ENCODE measurements at places on chromosomes 13 and 19.

GRCh38 chr13:30037766-30038165 is 187.3 kb upstream of the UBL3 start:
- no peak for DNase-seq

GRCh38 chr13:28204043-28204442 is 65.7 kb downstream of the PAN3 start:
- no peak for DNase-seq

DNA sequence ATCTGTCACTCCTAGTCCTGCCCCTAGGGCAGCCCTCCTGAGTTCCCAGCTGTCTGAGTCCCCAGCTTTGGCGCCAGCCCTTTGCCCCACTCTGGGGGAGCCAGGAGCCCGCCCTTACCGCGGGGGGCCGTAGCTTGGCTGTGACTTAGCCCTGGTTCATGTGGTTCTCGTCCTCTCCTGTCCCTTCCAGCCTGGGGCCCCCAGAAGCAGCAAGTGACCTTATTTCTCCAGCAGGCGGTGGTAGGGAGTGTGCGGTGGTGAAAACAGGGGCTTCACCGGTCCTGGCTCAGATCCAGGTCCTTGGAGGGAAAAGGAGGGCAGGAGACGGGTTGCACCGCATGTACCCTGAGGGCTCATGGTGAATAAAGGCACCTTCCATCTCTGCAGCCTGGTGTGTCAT is 7.9 kb downstream of the GIPC3 start:
- no peak for DNase-seq

GRCh38 chr13:23670793-23671192 is 100.6 kb downstream of the TNFRSF19 start:
- no peak for DNase-seq

DNA sequence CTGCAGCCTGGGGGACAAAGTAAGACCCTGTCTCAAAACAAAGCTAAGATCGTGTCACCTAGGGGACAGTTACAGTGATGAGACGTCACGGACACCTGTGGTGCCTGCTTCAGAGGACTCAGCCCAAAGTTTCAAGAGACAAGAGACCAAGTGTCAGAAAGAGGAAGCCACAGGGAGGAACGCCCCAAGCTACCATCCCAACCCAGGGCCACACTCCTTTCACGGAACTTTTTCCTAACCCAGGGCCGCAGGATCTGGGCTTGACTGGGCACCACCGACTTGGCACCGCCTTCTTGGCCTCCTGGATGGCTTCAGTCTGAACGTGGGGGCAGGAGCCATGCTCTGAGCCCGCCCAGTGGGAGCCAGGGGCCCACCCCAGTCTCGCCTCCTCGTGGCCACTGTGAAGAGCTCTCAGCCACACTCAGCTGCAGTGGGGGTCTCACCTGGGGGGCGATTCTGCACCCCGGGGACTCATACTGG is 8.5 kb downstream of the MOB3A start:
- peak; percentile 40 for DNase-seq

GRCh38 chr19:17448131-17448967 is at the start of gene TMEM221:
TMEM221 (minus strand) TSS chr19:17448668; CDS start chr19:17448462, 206 bp downstream.
- no peak for DNase-seq

GRCh38 chr19:20167020-20167644 is at the start of gene ZNF486:
ZNF486 (plus strand) TSS chr19:20167214; CDS start chr19:20167331, 117 bp downstream.
- DNase-seq = peak; percentile 93

DNA sequence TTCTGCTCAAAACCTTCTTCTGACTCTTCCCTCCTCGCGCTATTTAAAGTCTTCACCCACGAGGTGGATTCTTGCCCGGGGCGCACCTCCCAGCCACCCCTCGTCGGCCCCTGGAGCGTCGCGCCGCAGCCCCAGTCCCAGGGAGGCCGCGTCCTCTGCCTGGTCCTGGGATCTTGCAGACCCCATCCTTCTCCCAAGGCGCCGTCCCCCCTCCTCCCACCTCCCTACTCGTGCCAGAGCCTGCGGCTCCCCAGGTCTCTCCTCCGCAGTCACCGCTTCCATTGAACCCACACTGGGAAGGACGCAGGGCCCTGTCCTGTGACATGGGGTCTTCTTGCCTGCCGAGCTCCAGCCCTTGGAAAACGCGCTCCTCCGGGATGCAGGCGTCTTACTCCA is 486 bp downstream of the ZNF808 start:
- no peak for DNase-seq

- DNase-seq = no peak
Measured at GRCh38 chr13:27401210-27401609, 23.2 kb upstream of the GTF3A start.

- no peak for DNase-seq
Measured at GRCh38 chr13:54305377-54305776, 1276.8 kb downstream of the OLFM4 start.

- DNase-seq = no peak
Measured at GRCh38 chr13:44668688-44669087, 92.6 kb upstream of the TSC22D1 start.

- DNase-seq = no peak
Measured at GRCh38 chr19:30327331-30327730, 44.9 kb upstream of the ZNF536 start.

DNA sequence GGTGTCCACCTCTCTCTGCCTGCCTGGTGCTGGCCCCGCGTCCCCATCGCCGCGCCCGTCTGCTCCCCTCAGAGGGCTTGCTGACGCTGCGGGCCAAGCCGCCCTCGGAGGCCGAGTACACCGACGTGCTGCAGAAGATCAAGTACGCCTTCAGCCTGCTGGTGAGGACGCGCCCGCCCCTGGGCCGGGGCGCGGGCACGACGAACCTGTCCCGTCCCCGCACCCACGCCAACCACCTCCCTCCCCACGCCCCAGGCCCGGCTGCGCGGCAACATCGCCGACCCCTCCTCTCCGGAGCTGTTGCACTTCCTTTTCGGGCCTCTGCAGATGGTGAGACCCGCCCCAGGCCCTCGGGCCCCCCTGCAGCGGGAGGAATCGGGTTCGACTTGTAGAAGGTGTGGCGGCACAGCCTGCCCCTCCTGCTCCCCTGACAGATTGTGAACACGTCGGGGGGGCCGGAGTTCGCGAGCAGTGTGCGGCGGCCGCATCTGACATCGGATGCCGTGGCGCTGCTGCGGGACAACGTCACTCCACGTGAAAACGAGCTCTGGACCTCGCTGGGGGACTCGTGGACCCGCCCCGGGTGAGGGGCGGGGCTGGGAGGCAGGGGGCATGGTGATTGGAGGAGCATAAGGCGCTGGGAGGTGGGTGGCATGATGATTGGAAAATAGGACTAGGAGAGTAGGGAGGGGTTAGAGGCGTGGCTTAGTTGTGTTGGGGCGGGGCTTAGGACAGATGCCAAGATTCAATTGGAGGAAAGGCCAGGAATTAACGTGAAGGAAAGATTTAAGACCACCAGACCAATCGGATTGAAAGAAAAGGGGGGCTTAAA is 6.6 kb downstream of the EPS8L1 start:
- DNase-seq = no peak

DNA sequence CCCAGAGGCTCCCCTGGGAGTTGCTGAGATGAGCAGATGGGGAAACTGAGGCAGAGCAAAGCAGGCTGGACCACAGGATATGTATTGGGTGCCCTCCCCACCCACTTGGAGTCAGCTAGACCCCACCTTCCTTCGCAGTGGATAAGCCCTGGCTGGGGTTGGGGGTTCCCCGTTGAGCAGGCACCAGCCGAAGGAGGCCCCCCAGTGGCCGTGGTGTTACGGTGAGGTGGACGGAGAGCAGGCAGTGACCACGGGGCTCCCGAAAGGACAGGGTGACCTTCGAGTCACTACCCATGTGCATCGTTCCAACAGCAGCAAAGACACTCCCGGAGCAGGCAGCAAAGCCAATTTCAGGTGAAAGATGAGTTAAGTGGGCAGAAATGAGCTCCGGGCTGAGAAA is 62.4 kb upstream of the ADGRE5 start:
- no peak for DNase-seq

- DNase-seq = no peak
Measured at GRCh38 chr13:113561417-113562084, 23.0 kb upstream of the TFDP1 start.

- no peak for DNase-seq
Measured at GRCh38 chr13:39056018-39056417, 17.8 kb downstream of the NHLRC3 start.

DNA sequence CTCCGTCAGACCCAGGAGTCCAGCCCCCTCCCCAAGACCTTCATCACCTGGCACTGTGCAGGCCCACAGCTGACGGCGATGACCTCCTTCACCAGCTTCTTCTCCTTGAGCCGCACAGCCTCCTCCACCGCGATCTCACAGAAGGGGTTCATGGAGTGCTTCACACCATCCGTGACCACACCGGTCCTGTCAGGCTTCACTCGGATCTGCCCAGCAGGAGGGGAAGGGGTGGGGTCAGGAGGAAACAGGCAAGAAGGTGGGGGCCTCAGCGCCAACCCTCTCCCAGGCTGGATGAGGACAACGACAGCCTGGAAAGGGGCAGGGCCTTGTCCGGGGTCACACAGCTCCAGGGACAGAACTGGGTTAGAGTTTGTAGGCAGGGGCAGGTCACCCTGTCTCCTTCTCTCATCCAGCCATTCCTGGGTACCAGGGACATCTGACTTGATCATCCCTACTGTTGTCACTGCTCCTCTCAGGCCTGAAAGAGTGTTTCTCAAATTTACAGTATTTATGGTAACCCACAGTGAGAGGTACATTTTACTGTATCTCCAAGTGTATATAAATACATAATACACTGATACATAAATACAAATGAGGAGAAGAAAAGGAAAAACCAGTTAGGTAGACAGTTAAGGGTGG is 12.0 kb downstream of the ETFB start:
- DNase-seq = no peak

GRCh38 chr19:42172261-42172660 is 40.0 kb upstream of the POU2F2 start:
- DNase-seq = no peak

DNA sequence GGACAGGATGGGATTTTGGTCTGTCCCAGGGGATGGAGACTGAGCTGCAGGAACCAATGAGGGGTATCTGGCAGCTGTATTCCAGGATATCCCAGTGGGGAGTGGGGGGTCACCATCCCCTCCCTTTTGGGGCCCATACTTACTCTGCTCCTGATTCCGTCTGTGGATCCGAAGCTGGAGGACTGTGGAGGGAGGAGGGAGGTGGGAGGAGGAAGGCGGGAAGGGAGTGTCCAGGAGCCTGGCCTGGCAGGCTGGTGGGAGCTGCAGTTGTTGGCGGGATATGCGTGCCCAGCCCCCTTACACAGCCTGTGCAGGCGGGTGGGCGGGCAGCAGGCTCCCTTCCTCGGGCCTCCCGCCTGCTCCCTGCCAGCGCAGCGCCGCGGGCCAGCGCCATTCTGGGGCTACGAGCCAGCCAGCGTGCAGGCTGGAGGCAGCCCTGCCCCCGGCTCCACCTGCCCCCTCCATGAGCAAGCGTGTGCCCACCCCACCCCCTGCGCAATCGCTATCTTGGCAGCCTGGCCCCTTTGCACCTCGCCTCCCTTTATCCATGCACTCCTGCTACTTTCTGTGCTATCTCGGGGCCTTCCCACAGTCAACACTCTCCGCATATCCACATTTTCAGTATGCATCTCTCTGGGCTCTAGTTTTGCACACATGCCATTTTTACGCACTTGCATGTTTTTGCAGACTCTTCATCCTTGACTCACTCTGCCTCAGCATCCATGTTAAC is 2.8 kb downstream of the MAMSTR start:
- DNase-seq = peak; percentile 42

GRCh38 chr19:3042621-3043267 is 13.7 kb upstream of the TLE2 start:
- no peak for DNase-seq

DNA sequence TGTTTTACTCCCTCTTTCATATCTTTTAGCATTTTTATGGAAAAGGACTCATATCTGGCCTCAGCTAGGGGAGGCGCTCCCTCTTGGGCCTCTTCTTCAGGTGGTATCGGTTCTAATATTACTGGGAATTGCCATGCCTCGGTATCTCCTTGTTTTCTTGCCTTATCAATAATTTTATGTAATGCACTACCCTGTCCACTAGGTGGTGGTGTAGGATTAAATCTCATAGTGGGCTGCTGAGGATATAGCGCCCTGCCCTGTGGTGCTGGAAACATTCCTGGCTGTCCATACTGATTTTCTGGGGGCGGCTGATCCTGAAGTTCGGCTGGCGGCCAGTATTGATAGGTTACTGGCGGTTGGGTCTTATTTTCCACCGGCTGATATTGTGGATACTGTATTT is 35.8 kb downstream of the ZNF420 start:
- no peak for DNase-seq

DNA sequence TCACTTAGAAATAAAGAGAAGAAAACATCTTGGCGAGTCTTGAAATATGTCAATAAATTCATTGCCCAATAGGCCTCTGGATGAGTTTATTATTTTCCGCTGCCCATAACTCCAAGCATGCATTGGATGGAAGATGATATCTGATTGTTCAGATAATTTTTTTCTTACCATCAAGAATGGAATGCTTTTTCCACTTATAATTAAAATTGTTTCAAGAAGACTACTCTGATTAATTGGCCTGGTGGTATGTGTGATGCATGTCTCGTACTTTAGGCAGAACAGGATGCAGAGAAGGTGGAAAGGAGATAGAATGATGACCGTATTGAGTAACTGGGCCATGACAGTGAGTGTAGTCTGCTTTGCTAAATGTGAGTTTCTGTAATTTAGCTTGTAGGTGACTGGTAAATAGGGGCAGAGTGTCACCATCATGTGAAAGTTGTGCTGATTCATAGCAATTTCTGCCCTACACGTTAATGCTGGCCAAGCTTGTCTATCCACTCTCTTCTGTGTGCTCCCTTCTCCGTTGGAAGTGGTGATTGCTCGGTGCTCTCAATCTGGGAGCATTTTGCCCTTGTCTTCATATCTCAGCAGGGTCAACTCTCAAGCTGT is 13.5 kb upstream of the SPATA13 start:
- DNase-seq = no peak

- no peak for DNase-seq
Measured at GRCh38 chr19:5355076-5355475, 14.5 kb upstream of the PTPRS start.

- DNase-seq = no peak
Measured at GRCh38 chr13:73059460-73060250, 850 bp downstream of the KLF5 start.

GRCh38 chr13:69769608-69770007 is 338.0 kb upstream of the ATXN8OS start:
- no peak for DNase-seq

DNA sequence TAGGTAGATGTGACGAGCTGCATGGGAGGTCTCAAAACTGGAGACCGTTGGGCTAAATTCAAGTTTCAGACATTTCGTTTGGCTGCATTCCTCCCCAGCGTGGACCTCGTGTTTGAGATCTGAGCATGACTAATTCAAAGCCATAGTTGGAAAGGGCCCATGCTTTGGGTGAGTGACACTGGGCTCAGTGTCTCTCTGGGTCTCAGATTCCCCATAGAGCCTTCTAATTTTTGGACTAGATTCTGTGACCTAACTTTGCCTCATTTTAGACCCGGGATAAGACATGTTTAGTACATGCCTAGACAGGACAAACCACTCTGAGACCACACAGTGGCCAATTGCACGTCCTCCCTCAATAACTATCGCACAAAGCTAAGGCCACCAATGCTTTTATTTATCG is 16.6 kb downstream of the CKM start:
- no peak for DNase-seq

- DNase-seq = peak; percentile 44
Measured at GRCh38 chr13:60431108-60431700, 34.2 kb downstream of the TDRD3 start.

- no peak for DNase-seq
Measured at GRCh38 chr19:29519931-29520330, 5.9 kb upstream of the VSTM2B start.

- no peak for DNase-seq
Measured at GRCh38 chr13:40657951-40658350, 8.5 kb downstream of the FOXO1 start.

Data from Caki2 (cell line).